ENCODE measurements at places on chromosomes 1 and 21.

DNA sequence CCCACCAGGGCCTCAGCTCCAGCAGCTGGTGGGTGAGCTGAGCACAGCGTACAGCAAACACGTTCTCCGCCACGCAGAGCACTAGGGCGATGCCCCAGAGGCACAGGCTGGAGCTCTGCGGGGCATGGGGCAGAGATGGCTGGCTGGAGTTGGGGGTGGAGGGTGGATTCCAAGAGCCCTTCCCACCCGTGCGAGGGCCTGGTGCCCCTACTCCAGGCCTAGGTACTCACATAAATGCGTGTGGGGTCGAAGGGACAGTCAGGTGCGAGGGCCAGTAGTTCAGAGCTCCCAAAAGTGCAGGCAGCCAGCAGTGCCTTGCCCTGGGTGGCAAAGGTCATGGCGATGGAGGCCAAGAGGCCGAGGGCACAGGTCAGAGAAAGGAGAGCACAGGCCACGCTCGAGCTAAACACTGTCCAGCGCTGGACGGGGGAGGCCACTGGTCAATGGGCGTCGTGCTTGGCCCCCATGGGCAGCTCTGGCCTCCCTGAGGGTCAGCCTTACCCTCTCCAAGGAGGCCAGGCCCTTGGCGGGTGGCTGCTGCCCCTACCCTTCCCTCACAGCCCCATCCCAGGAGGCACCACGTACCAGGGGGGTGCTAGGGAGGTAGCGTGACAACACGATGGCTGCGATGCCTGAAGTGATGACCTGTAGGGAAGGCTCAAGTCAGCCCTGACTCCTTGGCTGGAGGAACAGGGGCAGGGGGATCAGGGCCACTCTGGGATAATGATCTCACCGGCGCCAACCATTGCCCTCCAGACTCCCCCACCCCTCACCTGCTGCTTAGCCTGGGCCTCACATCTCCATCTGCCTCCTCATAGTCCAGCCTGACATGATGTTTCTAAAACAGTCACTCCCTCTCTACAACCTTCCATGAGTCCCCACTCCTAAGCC is 5.6 kb downstream of the TMEM54 start:
- no peak for DNase-seq

DNA sequence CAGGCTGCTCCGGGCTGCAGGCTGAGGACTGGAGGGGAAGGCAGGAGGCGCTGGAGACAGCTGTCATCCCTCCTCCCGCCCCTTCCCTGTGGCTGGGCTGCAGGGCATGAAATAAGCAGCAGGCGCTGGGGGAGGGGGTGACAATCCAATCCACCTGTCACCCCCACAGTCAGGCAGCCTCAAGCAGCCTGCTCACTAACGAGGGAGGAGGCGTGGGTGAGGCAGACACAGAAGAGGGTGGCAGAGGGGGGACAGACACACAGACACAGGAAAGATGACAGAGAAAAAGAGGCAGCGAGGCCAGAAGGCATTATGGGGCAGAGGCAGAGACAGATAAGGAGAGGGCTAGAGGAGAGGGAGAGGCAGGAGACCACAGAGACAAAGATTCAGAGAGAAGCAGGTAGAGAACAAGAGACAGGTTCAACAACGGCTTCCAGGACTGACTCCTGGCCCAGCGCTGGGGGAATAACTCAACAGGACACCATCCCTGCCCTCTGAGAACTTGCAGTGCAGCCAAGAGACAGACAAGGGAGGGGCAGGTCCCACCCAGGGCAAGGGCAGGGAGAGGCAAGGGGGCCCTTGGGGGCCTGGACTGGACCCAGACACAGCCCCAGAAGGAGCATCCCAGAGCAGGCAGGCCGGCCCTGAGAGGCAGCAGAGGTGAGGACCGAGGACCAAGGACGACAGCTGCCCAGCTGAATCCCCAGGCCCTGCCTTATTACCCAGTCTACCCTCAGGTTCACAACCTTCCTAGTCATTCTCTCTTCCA is 11.2 kb downstream of the MEF2D start:
- DNase-seq: no peak

DNA sequence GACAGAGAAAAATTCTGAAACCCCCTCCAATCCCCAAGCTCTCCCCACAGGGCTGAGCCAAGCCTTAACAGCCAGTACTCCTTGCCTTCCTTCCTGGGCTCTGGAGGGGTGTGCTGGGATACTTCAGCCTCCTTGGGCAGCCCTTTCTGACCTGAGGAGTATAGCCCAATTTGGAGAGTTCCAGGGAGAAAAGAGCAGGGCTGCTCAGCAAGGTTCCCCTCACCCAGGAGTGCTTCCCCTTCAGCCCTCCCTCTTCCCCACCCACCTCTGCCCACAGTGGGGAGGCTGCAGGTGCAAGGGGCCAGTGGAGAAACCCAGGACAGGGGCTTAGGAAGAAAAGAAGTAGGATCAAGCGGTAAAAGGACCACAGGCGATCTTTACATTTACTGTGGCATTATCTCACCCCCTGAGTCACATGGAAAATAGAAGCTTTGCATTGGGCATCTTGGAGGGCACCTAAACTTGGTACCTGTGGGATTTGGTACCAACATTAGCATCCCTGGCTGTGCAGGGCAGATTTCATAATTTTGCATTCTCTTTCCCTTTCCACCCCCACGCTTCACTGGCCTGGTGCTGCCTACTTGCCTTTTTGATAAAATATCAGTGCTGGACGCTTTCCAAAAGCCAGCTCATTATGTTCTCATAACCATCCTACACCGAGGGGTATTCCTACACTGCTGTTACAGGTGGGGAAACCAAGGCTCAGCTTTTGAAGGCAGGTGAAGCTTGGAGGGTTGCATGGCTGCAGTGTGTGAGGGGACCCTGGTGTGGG is 2.8 kb upstream of the ADORA1 start:
- no peak for DNase-seq

- DNase-seq: no peak
Observed at GRCh38 chr1:39800471-39800835, 11.8 kb upstream of the BMP8B start.

DNA sequence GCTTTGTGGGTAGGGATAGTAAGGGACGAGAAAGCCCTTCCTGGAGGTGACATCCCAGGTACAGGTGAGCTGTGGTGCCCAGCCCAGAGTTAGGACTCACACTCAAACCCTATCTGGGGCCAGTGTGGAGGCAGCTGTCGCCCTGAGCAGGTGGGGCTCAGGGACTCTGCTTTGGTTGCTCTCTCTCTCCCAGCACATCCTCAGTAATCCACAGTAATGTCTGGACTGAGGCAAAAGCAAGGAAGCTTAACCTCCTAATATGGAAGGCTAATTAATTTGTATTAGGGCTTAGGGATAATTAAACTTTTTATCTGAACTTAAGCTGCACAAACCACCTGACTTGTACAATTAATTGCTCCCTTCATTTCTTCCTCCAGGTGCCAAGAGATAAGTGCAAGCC is 38.2 kb downstream of the DDX20 start:
- DNase-seq: no peak

DNA sequence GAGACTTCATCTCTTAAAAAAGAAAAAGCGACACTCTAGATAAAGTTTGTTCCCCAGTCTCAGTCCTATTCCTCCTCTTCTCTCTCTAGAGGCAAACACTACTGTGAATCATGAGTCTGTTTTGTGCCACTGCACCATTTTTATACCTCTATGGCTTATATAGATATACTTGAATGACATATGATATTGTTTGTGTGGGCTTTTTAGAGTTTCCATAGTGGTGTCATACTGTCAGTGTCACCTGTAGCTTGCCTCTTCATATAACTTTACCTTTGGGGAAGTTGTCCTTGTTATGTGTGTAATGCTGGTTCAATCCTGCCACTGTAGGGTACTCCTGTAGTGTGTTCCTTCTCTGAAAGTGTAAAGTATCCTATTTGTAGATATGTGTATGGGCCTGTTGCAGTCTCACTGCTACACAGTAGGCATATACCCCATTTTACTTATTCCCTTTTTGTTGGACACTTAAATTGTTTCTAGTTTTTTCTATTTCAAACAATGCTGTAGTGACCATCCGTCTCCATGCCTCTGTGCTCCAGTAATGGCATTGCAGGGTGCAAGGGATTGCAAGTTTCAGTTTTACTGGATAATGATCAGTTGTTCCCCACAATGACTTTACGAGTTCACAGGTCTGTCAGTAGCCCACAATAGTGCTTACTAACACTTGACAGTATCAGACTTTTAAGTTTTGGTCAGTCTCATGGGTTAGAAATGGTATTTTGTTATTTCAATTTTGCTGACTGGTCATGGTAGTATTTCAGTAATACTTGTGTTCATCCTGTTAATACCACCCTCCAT is 2.7 kb downstream of the PRMT2 start:
- DNase-seq: peak; percentile 2

DNA sequence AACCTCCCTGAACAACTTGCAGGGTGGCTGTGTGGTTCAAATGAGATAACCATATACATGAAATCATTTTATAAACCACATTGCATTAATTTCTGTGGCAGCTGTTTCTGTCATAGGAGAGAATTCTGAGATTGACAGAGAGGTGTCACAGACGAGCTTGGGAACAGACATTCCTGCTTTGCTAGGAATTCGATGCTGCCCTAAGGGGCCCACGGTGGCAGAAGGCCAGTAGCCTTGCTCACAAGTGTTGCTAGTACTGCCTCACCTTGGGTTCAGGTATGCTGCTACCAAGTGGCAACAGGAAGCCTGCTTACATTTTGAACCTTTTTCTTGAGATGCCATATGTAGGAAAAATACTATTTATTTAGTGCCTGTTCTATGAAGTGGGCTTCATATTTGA is 13.4 kb downstream of the KCNA10 start:
- no peak for DNase-seq

DNA sequence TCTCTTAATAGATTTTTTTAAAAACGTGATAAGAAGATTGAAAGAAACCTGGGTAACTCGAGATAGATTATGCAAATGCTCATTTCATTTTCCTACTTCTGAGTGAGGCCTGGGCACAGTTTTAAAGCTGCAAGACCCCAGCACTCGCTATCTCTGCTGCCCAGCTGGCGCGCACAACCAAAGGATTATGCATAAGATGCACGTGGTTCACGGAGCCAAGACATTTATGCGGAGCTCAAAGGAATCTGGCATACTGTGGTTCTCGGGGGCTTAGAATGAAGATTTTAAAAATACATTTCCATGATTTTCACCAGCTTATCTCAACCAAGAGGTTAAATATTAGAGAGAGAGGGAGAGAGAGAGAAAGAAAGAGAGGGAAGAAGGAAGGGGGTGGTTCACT is 210.9 kb downstream of the DSCAM start:
- no peak for DNase-seq
